ENCODE measurements at places on chromosomes 4 and X.

DNA sequence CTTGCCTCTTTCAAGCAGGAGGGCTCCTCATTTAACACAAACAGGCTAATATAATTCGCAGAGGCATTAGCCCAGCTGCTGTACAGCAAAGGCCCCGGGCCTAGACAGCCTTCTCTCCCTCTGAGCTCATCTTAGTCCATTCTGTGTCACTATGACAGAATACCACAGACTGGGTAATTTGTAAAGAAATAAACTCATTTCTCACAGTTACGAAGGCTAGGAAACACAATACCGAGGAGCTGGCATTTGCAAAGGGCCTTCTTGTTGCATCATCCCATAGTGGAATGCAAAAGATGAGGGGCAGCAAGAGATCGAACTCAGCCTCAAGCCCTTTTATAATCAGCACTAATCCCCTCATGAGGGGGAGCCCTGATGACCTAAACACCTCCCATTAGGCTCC lies 48.5 kb downstream of the TSPAN5 start:
- no peak for DNase-seq

GRCh38 chr4:113300471-113300928 lies 251.0 kb downstream of the ANK2 start:
- DNase-seq, result no peak

DNA sequence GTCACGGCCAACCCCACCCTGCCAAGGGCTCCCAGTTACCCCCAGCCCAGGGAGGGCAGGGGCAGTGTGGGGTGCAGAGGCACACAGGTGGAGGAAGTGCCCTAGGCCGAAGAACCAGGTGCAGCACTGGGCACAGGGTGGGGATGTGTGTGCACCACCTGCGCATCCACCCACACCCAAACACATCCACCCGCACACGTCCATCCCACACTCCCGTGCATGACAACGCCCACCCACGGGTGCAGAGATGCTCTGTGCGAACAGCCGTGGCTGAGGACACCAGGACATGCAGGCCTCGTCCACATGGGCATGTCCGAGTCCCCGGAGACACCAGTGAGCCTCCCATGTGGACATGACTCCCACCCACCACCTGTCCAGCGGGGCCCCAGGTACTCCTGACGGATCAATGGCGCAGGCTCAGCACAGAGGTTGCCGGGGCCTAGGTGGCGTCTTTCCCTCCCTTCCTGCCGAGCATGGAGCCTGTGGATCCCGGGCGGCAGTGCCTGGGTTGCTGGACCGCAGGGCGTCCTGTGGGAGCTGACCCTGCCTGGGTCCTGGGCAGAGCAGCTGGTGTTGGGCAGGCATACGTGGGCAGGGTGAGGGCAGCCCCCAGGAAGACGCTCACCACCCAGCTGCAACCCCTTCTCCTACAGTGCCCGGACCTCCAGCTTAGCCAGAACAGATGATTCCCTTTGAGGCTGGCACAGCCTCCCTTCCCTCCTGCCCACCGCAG lies 19.6 kb downstream of the CTBP1 start:
- DNase-seq, result no peak

- no peak for DNase-seq
Observed at GRCh38 chr4:54495641-54496040, 162.1 kb upstream of the KIT start.

- DNase-seq, result peak; percentile 63
Observed at GRCh38 chr4:6688879-6689505, 4.7 kb upstream of the S100P start.

GRCh38 chr4:48361012-48361400 lies 19.7 kb downstream of the SLAIN2 start:
- no peak for DNase-seq

DNA sequence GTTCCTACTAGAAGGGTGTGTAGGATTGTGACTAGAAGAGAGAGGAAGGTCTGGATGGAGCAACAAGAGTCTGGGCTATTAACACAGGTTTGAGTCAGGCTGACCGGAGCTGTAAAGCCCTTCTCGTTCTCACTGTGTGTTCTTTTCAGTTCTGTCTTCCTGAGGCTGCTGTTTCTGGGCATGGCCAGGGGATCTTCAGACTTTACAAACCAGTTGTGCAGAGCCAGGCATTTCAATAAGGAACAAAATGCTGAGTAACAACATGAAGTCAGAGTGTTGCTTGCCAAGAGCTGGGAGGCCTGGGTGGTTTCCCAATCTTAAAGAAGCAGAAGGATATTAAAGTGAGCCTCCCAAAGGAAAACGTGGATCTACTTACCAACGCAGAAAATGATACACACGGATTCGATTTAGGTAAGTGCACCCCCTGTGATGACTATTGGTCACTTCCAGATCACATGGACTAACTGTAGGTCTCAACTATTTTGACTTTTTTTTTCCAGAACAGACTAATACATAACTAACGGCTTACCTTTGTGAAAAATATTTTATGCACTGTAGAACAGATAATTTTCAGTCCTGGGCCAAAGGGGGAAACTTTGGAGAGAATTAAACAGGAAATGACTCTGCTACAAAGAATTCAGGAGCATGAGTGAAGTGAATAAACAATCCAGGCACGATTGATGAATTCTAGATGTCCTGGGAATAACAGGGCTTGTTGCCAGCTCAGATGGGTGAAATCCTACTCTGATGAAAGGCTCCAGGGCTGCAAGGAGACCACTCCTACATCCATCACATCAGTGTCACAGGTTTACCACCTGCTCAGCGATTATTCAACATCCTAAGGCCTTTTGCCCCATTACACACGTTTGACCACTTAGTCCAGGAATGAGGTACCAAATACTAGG lies 94.5 kb downstream of the ANXA3 start:
- DNase-seq, result no peak

- DNase-seq, result no peak
Observed at GRCh38 chr4:92654084-92654483, 350.3 kb downstream of the GRID2 start.

GRCh38 chrX:139930401-139930800 lies 2.5 kb downstream of the ATP11C start:
- no peak for DNase-seq

DNA sequence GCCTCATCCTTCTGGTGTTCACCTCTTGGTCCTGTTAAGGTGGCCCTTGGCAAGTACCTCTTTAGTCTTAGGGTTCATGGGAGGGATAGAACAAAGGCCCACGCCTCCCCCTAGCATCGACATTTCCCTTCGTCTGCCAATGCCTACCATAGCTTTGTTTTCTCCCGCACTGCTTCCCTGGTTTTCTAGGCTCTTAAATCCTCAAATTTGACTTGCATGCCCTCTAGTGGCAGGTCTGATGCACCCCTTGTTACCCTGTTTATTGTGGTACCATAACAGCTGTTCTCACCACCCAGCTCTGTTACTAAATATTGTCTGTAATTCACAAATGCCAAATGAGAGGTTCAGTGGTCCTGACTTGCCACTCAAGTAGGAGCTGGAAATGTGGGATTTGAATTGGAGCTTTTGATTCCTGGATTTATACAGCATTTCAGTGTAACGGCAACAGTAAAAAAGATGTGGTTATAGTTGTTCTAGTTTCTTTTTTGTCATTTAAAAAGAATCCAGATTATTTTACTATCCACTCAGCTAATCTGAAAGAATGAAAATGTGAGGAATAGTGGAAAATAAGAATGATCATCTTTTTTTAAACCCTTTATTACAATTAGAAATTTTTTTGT lies 100.1 kb downstream of the REPS2 start:
- DNase-seq, result no peak

GRCh38 chr4:72377491-72378194 lies 191.4 kb downstream of the ADAMTS3 start:
- DNase-seq, result no peak

DNA sequence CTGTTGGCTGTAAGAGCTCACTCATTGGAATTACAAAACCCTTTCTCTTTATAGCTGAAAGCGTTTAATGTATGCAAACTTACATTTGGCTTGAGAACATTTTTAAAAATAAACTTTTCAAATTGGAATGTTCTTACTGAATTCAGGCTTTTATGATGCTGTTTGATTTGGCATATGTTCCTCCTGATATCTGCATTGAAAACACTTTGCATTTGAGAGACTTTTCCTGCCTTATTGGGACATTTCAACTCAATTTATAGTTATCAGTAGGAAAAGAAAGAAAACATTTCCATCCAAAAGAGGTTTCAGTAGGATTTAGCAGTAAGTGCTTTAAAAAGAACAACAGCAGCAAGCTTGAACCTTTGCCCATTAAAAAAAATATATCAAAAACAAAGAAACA lies 520.0 kb downstream of the IL1RAPL1 start:
- no peak for DNase-seq

- no peak for DNase-seq
Observed at GRCh38 chrX:91414713-91415112, 19.9 kb upstream of the PABPC5 start.

DNA sequence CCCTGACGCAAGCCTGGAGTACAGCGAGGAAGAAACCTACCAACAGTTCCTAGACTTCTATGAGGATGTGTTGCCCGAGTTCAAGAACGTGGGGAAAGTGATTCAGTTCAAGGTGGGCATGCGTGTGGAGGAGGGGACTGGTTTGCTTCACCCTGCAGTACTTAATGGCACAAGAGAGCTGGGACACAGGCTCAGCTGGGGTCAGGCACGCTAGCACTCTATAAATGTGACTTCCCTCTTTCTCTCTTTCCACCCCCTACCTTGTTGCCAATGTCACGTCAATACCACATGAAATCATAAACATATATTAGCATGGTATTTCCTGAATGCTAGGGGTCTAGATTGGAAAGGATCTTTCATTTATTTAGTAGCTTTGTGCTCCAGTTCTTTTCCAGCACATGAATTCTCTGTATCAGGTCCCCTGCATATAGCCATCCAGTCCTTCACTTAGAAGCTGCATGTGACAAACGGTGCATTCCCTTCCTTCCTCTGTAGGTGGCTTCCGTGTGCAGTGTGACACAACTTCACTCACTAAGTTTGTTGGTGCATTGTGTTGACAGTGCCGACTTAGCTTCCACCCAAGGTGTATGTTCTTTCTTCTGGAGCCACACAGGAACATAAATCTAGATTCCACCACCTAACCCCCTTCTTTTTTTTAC lies 25.6 kb downstream of the ZRSR2 start:
- no peak for DNase-seq

- DNase-seq, result peak; percentile 10
Observed at GRCh38 chr4:25913056-25913850, 767 bp upstream of the SMIM20 start.

- DNase-seq, result peak; percentile 54
Observed at GRCh38 chrX:115894087-115894486, 276.5 kb upstream of the AGTR2 start.
